ENCODE measurements at places on chromosomes 7 and 10. TPM values are rescaled to one million over a fixed set of nuclear protein-coding genes. Genes with fewer than 3 reads are reported as not detected.

- H3K36me3 ChIP-seq = no peaks in the 10 kb centered on the region
- DNase-seq = no peak
- H3K27me3 ChIP-seq = no peaks in the 10 kb centered on the region
- no peaks in the 10 kb centered on the region for H3K4me1 ChIP-seq
- no peak overlapping the region for H3K27ac ChIP-seq
Observed at GRCh38 chr7:82625377-82625776, 181.8 kb upstream of the CACNA2D1 start.

GRCh38 chr7:148712678-148713329, 14.1 kb downstream of the CUL1 start:
- no peak overlapping the region for H3K4me3 ChIP-seq
- H3K36me3 ChIP-seq = no peaks in the 10 kb centered on the region
- H3K27ac ChIP-seq = no peak overlapping the region
- peaks cover 5% of the 10 kb centered on the region for H3K4me1 ChIP-seq
- H3K27me3 ChIP-seq = no peaks in the 10 kb centered on the region

GRCh38 chr10:70418229-70418628, 14.3 kb downstream of the EIF4EBP2 start:
- H3K27me3 ChIP-seq = no peaks in the 10 kb centered on the region
- no peak overlapping the region for H3K4me3 ChIP-seq
- no peaks in the 10 kb centered on the region for H3K4me1 ChIP-seq
- peaks cover 47% of the 10 kb centered on the region for H3K36me3 ChIP-seq

GRCh38 chr10:3949711-3950110, 164.7 kb upstream of the KLF6 start:
- peak overlapping the region; percentile 89 for H3K27ac ChIP-seq
- no peaks in the 10 kb centered on the region for H3K27me3 ChIP-seq
- peaks cover 14% of the 10 kb centered on the region for H3K4me1 ChIP-seq
- no peak for DNase-seq
- no peak overlapping the region for H3K4me3 ChIP-seq

DNA sequence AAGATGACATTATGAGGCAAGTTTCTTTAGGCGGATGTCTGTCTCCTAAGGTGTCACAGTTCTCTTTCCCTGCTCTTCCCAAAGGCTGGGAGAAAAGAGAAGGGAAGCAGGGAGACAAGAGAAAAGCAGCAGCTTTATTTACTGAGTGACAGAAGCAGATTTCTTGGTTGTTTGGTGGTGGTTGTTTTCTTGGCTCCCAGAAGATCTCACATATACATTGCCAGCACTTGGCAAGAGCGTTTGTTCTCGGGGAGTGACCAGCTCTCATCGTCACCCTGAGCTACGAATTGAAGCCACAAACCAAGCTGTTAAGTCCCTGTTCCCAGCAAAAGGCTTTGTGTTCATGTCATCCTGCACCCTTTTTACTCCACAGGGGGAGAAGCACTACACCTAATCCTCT, 11.4 kb downstream of the CDHR3 start:
- DNase-seq = no peak
- H3K4me1 ChIP-seq = no peaks in the 10 kb centered on the region
- H3K36me3 ChIP-seq = no peaks in the 10 kb centered on the region
- no peaks in the 10 kb centered on the region for H3K27me3 ChIP-seq

DNA sequence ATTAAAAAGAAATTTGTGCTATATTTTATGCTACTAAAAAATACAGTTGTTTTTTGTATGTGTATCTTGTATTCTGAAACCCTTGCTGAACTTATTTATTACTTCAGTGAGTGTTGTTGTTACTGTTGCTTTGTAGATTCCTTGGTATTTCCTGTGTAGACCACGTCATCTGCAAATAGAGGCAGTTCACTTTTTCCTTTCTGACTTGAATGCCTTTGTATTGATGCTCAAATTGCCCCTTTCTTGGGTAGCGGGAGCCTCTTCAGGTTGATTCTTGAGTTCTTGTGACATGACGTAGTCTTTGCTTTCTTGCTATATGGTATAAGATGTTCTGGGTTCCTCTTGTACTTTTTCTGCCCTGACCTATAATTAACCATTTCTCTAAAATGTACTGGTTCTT, 504.1 kb downstream of the SDK1 start:
- H3K27ac ChIP-seq = no peak overlapping the region
- DNase-seq = no peak
- H3K27me3 ChIP-seq = no peaks in the 10 kb centered on the region
- no peaks in the 10 kb centered on the region for H3K36me3 ChIP-seq
- H3K4me3 ChIP-seq = no peak overlapping the region

GRCh38 chr10:22455068-22455857, 110.0 kb downstream of the SPAG6 start:
- no peak for DNase-seq
- H3K27me3 ChIP-seq = peaks cover 3% of the 10 kb centered on the region
- H3K4me3 ChIP-seq = no peak overlapping the region
- H3K27ac ChIP-seq = no peak overlapping the region
- H3K4me1 ChIP-seq = no peaks in the 10 kb centered on the region

- H3K27ac ChIP-seq = no peak overlapping the region
- peaks cover 18% of the 10 kb centered on the region for H3K36me3 ChIP-seq
- H3K4me3 ChIP-seq = no peak overlapping the region
- no peak for DNase-seq
- H3K4me1 ChIP-seq = no peaks in the 10 kb centered on the region
- no peaks in the 10 kb centered on the region for H3K27me3 ChIP-seq
Observed at GRCh38 chr7:66542528-66543269, 86.0 kb upstream of the KCTD7 start.

DNA sequence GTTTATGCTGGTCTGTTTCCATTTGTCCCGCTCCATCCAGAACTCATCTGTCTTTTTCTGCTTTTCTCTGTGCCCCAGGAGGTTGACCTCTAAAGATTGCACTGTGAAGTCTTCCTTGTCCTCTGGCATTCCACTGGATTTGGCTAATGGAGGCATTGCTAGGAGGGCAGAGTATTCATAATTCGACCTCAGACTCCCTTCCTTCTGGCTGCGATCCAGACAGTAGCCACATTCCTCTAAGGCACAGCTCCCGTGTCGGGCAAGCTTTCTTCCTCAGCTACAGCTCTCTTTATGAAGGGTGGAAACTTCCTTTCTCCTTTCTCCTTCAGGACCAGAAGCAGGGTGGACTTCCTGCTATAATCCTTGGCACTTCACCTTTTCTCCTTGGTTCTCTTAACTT, 175.9 kb downstream of the BAMBI start:
- no peak overlapping the region for H3K4me3 ChIP-seq
- H3K27ac ChIP-seq = no peak overlapping the region
- no peaks in the 10 kb centered on the region for H3K36me3 ChIP-seq
- H3K4me1 ChIP-seq = no peaks in the 10 kb centered on the region
- DNase-seq = no peak

DNA sequence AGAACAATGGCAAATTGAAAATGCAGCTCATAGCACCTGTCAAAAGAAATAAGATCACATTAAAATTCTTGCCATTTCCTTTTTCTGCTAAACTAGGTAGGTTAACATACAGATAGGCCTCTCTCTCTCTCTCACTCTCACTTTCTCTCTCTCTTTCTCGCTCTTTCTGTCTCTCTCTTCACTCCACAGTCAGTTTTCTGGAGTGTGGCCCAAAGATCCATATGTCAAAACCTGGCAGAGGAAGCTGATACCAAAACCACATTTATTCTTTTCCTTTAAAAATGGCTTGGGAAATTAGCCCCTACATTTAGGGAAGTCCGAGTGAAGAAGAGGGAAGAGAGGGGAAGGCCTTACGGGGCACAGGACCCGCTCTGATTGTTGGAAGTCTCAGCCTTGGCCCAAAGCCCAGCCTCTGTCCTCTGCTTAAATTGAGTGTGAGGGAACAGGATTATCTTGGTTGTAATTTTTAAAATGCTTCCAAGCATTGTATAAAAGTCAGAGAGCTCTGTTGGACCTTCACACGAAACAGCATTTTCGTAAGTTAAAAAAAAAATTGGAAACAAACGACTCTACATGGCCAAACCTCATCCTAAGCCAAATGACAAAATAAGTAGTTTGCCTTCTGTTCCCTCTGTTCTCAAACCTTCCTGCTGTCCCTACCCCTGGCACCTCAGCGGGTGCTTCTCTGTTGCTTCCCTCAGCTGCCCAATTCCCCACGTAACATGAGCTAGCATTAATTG, 83.2 kb downstream of the FRMD4A start:
- peaks cover 13% of the 10 kb centered on the region for H3K27me3 ChIP-seq
- no peaks in the 10 kb centered on the region for H3K36me3 ChIP-seq
- DNase-seq = no peak
- no peak overlapping the region for H3K4me3 ChIP-seq
- no peak overlapping the region for H3K27ac ChIP-seq

GRCh38 chr7:112556633-112557032, 75.8 kb downstream of the LSMEM1 start:
- no peak for DNase-seq
- H3K4me3 ChIP-seq = no peak overlapping the region
- H3K27ac ChIP-seq = no peak overlapping the region
- no peaks in the 10 kb centered on the region for H3K36me3 ChIP-seq

- H3K4me3 ChIP-seq = no peak overlapping the region
- H3K36me3 ChIP-seq = no peaks in the 10 kb centered on the region
- no peaks in the 10 kb centered on the region for H3K4me1 ChIP-seq
- no peaks in the 10 kb centered on the region for H3K27me3 ChIP-seq
- no peak overlapping the region for H3K27ac ChIP-seq
Observed at GRCh38 chr7:16697507-16698199, 51.7 kb downstream of the BZW2 start.

- H3K4me3 ChIP-seq = no peak overlapping the region
- H3K27me3 ChIP-seq = no peaks in the 10 kb centered on the region
- no peak overlapping the region for H3K27ac ChIP-seq
- DNase-seq = no peak
- H3K4me1 ChIP-seq = no peaks in the 10 kb centered on the region
Observed at GRCh38 chr10:129642427-129642826, 175.4 kb downstream of the MGMT start.

DNA sequence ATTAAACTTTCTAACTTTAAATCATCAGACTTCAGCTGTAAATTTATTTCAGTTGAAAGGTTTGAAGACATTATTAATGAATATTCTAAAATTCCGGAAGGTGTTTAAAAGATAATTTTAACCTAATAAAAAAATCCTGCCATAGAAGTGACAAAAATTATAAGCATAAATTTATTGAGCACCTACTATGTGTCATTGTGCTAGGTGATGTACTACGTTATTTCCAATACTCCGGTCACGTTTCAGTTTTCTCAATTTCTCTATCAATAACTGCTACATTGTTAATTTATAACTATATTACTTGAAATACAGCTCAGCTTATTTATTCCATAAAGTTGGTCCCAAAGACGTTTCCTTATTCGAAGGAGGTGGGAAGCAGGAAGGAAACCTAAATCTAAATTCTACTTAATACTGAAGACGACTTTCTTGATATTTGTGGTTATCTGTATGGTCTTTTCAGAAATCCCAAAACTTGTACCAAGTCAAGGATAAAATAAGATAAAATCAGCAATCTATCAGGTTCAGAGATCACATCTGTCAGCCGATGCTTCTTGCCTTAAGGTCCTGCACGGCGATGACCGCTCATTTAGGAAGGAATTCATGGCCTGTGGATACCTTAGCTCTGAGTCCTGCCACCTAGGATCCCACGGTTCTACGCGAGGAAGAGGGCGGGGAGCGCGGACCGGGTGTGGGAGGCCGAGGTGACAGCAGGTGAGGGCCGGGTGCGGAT, 1.2 kb upstream of the ZEB1 start:
- peak overlapping the region; percentile 95 for H3K4me3 ChIP-seq
- no peaks in the 10 kb centered on the region for H3K27me3 ChIP-seq
- H3K4me1 ChIP-seq = peaks cover 13% of the 10 kb centered on the region
- peak overlapping the region; percentile 95 for H3K27ac ChIP-seq

The MBLAC1 gene
- 8.6 TPM for total RNA-seq

The GPR85 gene
- not detected for total RNA-seq

The GCK gene
- 0.82 TPM for total RNA-seq

The VPS41 gene
- 55.3 TPM for total RNA-seq

The INPP5A gene
- total RNA-seq = 22.9 TPM

The FAM13C gene
- not detected for total RNA-seq
